IMR-90 (cell line): ENCODE measurements at places on chromosomes 1 and 21. TPM values are rescaled to one million over a fixed set of nuclear protein-coding genes. Genes with fewer than 3 reads are reported as not detected.
A peak's percentile ranks its signal among the peaks of the same experiment; 100 is the strongest.

GRCh38 chr1:157711802-157712201 lies 11.2 kb upstream of the FCRL3 start:
- no peak overlapping the region for H3K4me3 ChIP-seq
- DNase-seq = no peak
- no peaks in the 10 kb centered on the region for H3K4me1 ChIP-seq
- H3K27ac ChIP-seq = no peak overlapping the region

Gene ZNF593
- 22.2 and 22.8 TPM in 2 replicates for total RNA-seq

Gene GRHL3
- total RNA-seq = not detected in 2 replicates

Gene FH
- total RNA-seq = 78.7 and 101 TPM in 2 replicates

Gene ERVH48-1
- total RNA-seq = under 0.01 TPM in 1 of 2 replicates, not detected in the other

Gene AMY2A
- total RNA-seq = not detected in 2 replicates

Gene BRINP3
- under 0.01 and 0.36 TPM in 2 replicates for total RNA-seq

- no peaks in the 10 kb centered on the region for H3K4me1 ChIP-seq
- H3K27me3 ChIP-seq = no peaks in the 10 kb centered on the region
- no peaks in the 10 kb centered on the region for H3K36me3 ChIP-seq
- DNase-seq = no peak
- H3K27ac ChIP-seq = no peak overlapping the region
- H3K4me3 ChIP-seq = no peak overlapping the region
These were observed 602.9 kb downstream of the NPHP4 start for GRCh38 chr1:5389101-5389885.

GRCh38 chr1:239951511-239952140 lies 140.1 kb upstream of the FMN2 start:
- peaks cover 5% of the 10 kb centered on the region for H3K27me3 ChIP-seq
- peak; percentile 73 for DNase-seq
- H3K27ac ChIP-seq = no peak overlapping the region
- H3K4me1 ChIP-seq = no peaks in the 10 kb centered on the region
- no peaks in the 10 kb centered on the region for H3K36me3 ChIP-seq

- H3K27me3 ChIP-seq = peaks cover 2% of the 10 kb centered on the region; the same call in 1 of the 2 replicates
- H3K4me3 ChIP-seq = no peak overlapping the region
- no peaks in the 10 kb centered on the region for H3K36me3 ChIP-seq
- no peaks in the 10 kb centered on the region; the same call in 1 of the 2 replicates for H3K4me1 ChIP-seq
- H3K27ac ChIP-seq = no peak overlapping the region
These were observed 95.7 kb downstream of the GLIS1 start for GRCh38 chr1:53643041-53643880.

DNA sequence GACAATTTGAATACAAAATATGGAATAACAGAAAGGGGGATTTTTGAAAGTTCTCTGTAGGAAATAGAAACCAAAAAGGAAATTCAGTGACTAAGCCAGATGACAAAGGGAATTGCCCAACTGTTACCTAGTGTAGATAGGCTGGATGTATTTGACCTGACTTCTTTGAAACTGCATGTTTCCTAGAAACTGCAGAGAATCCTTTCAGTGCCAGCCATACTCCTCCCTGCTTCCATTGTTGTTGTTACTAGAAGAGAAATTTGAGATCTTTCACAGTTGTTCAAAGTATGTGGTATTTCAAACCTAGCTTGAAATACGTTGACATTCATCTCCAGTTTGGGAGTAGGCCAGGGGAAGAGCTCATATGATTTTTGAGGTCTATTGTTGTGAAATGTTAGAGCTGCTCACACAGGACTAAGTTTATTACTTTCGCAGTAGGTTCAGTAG lies 1.8 kb upstream of the GBP5 start:
- H3K4me3 ChIP-seq = no peak overlapping the region
- H3K27ac ChIP-seq = no peak overlapping the region
- H3K27me3 ChIP-seq = no peaks in the 10 kb centered on the region
- DNase-seq = peak; percentile 8
- no peaks in the 10 kb centered on the region for H3K36me3 ChIP-seq

Gene C1orf185
- not detected in 2 replicates for total RNA-seq

GRCh38 chr21:35658242-35658641 lies 402.1 kb downstream of the SETD4 start:
- H3K27ac ChIP-seq = peak overlapping the region; percentile 30; the same call in 1 of the 2 replicates
- peak; percentile 89 for DNase-seq
- H3K36me3 ChIP-seq = no peaks in the 10 kb centered on the region
- H3K4me3 ChIP-seq = no peak overlapping the region

DNA sequence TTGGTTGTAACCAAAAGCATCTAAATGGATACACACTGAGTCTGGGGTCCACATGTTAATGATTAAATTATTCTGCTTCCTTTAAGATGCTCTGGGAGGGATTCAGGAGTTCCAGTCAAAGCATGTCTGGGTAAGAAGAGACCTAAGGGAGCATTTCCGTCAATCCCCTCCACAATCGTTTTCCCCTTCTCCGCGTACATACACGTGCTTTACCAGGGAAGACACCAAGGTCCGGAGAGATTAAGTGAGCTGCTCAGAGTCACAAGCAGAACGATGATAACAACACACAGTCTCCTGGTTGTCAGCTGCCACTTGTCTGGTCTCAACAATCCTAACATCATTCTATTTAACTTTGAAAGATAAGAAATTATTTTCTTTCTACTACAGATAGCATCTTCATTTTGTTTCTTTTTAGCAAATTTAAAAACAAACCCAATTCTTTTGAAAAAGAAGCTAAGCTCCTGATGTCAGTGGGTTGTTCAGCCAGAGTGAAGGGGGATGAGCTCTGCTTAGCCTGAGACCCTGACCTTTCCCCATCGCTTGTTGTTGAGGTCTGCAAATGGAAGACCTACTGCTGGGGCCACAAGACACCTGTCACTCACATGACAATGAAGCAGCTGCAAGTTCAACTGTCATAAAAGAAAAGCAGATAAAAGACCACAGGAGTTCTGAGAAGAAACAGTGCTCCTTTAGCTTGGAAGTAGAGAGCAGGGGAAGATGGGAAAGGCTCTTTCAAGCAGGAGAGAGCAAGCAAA lies 4.5 kb downstream of the PAFAH2 start:
- H3K27me3 ChIP-seq = no peaks in the 10 kb centered on the region
- DNase-seq = no peak
- H3K4me1 ChIP-seq = peaks cover 14% of the 10 kb centered on the region
- no peak overlapping the region for H3K4me3 ChIP-seq

DNA sequence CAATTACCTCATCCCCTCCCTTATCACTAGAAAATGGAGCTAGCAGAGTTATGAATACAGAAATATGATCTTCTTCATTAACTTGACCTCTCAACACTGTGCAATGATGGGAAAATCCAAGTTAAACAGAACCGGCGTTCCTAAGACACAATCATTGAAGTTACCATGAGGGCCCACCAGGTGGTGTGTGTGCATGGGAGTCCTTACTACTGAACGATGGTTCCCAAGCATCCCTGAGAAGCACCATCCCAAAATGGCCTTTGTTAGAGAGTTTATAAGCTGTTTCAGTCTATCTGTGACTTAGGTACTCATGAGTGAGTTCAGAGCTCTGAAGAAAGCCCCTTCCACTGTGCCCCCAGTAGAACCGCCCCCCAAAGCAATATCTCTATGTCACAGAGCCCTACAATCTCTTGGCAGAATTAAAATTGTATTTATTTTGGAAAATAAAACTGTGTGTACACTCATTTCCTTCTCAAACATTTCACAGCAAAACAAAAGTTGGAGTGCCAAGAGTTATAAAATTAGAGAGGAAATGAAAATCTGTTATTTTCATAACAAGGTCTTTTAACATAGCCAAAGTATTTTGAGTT lies 56.8 kb downstream of the PLD5 start:
- no peaks in the 10 kb centered on the region for H3K27me3 ChIP-seq
- H3K27ac ChIP-seq = no peak overlapping the region
- H3K36me3 ChIP-seq = no peaks in the 10 kb centered on the region
- DNase-seq = peak; percentile 8
